Urinary bladder (tissue), 4 donors: ENCODE measurements at places on chromosomes 7 and 10. TPM values are rescaled to one million over a fixed set of nuclear protein-coding genes. Genes with fewer than 3 reads are reported as not detected.

PARD3 gene
- polyA plus RNA-seq, result 27.5 TPM

CDK14 gene
- 8.8 TPM for polyA plus RNA-seq

PPP1R3C gene
- polyA plus RNA-seq, result 24.5 TPM

IGFBP3 gene
- 183 TPM for polyA plus RNA-seq

TLL2 gene
- 0.22 TPM for polyA plus RNA-seq

CALML3 gene
- polyA plus RNA-seq, result not detected

DNAH11 gene
- 0.14 TPM for polyA plus RNA-seq

DNA sequence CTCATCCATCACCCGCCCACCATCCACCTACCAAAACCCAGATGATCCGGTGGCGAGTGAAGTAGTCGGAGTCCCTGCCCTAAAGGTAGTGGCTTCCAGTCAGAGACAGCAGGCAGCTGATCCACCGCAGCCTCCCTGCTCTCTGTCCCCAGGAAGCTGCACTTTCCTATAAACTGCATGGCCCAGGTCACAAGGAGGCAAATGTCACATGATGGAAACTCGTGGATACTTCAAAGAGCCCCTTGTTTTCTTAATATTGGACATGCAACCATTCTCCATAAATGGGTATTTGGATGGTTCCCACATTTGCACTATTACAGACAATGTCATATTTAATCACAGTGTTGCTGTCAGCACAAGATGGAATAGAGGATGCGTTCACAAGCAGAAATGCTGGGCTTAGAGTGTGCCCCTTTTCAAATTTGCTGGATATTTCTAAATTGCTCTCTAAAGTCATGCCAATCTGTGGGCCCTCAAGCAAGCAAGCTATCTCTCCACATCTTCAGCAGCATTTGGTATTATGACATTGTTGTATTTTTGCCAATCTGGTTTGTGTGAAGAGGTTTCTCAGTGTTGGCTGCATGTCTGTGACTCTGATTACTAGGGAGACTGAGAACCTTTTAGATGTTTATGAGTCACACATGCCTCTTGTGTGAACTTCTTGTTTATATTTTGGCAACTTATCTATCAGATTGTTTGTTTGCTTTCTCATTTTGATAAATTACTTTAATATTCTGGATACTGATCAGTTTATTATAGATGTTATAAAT is 822.0 kb downstream of the TNS3 start:
- DNase-seq, result no peak

DNA sequence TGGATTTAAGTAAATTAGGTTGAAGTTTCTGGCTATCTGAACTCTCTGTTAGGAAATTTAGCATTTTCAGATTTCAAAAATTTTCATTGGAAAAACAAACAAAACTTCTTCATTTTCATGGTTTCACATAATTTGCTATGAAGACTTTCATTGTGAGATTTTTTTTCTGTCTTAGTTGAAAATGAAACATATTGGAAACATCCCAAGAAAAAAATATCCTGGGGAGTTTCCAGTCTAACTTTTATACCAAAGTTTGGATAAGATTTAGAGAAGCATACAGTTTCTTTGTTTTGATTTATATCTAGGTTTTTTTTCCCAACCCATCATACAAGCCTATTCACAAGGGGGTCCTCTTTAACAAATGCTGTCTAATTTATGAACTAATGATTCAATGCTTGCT is 300.5 kb upstream of the SEMA3A start:
- no peak for DNase-seq

- DNase-seq, result no peak
Measured at GRCh38 chr10:11468126-11468742, 143.2 kb downstream of the USP6NL start.

DNA sequence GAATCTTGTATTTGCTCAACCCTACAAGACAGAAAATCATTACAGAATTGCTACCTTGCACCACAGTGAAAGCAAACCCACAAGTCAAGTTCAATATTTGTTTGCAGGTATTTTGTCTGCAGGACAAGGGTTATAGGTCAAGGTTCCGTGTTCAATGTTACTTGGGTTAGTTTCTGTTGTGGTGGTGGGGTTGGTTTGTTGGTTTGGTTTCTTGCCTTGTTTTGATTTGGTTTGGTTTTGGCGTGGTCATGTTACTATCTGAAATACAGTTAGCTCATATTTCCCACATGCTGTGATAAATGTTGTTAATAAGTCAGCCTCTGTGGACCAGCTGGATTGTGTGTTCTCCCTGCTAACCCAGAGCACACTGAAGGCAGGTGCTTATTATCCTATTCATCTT is 75.6 kb upstream of the INSIG1 start:
- DNase-seq, result no peak

DNA sequence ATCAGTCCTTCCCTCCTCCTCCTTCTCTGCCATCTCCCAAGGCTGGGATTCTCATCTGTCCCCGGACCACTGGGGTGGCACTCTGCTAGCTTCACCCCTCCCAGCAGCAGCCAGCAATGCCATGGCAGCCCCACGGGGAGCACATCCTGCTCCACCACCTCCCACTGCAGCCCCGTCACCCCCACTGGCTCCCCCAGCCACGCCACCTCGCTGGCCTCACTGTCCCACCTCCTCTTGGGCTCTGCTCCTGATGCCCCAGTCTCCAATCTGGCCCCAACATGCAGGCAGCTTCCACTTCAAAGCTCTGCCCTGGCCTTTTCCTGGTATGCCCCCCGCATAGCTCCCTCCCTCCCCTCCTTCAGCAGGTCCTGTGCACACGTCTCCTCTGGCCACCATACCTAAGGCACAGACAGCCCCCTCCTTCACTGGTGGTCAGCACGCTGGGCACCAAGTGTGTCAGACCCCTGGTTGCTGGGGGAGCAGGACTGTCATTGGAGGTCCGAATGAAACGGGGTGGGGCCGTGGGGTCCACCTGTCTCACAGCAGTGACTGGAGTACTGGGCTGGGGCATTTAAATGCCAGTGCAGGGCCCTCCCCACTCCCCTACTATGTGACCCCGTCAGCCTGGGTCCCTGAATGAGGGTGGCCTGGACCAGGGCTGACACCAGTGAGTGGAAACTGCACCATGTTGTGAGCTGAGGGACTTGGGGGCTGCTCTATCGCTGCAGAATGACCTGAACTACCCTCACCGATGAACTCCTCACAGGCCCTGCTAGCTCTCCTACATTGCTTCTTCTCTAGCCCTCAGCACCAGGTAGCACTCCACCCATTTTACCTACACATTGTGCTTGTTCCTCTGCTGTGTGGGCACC is 38.7 kb downstream of the RASGEF1A start:
- DNase-seq, result no peak

- DNase-seq, result no peak
Measured at GRCh38 chr10:22712956-22713852, 1.2 kb downstream of the PIP4K2A start.

GRCh38 chr7:43204081-43204480 is 91.6 kb downstream of the HECW1 start:
- DNase-seq, result no peak

DNA sequence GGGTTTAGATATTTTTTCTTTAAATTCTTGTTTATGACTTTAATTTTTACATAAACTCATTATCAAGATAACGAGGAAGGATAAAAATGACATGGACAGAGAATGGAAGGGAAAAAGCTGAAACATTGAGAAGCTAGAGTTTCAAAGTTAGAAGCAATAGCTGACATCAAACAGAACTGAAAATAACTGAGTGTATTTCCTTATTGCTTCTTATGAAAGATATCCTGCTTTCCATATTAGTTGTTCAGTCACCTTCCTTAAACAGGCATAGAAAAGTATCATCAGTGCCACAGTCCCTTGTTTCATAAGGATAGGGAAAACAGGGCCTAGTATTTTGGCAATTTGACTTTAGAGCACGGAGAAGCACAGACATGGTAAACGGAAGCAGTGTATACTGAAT is 460.5 kb upstream of the GHITM start:
- no peak for DNase-seq

GRCh38 chr7:105352018-105352612 is 36.6 kb downstream of the SRPK2 start:
- DNase-seq, result peak; percentile 21

DNA sequence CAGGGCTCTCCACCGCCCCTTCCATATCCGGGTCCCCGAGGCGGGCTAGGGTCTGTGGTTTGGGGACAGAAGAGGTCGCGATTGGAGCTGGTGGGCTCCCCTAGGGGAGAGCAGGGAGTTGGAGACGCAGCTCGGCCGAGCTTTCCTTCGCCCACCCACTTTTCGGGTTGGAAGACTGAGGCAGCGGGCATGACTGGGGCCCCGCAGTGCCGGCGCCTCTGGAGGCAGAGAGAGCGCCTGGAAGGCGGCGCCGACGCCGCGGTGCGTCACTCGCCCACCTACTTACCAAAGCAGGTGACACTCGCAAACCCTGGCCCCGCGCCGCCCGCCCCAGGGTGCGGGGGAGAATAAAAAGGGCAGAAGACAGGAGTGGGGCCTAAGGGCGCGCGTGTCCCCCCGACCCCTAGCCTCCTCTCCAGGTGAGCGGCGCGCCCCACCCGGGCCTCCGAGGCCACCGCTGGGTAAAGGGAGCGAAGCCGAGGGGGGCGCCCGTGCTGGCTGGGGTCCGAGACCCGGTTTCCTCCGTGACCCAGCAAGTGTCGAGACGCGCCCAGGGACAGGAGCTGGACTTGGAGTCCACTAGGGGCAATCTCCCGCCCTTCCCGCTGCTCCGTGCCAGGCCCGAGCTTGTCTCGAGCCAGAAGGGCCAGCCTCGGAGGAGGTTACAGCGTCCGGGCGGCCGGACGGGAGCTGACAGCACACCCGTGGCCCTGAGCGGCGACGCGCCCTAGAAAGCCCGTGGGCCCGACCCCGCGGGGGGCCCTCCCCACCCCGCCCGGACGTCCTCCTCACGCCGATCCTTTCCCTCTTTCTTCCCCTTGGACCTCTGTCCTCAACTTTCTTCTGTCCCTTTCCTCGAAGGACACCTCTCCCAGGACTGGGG is 34.4 kb upstream of the GRID1 start:
- no peak for DNase-seq

- no peak for DNase-seq
Measured at GRCh38 chr7:128115336-128115820, 84.1 kb upstream of the LRRC4 start.

GRCh38 chr7:39504963-39505362 is 61.2 kb upstream of the YAE1 start:
- no peak for DNase-seq

DNA sequence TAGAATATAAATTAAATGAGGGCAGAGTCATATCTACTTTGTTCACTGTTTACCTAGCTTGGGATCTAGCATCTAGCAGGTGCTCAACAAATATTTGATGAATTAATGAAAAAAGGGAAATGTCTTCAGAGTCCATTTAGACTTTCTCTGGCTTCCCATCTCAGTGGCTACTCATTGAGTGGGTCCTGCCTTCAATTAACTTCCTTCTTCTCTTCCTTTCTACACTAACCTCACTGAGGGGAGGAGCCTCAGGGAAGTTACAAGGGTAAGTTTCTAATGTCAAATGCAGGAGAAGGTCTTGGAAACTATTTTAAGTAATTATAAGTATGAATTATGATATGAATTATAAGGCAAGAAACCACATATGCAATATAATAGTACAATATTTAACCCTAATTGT is 28.2 kb upstream of the MPP7 start:
- no peak for DNase-seq

- DNase-seq, result no peak
Measured at GRCh38 chr7:1421020-1421790, 38.1 kb downstream of the MICALL2 start.

DNA sequence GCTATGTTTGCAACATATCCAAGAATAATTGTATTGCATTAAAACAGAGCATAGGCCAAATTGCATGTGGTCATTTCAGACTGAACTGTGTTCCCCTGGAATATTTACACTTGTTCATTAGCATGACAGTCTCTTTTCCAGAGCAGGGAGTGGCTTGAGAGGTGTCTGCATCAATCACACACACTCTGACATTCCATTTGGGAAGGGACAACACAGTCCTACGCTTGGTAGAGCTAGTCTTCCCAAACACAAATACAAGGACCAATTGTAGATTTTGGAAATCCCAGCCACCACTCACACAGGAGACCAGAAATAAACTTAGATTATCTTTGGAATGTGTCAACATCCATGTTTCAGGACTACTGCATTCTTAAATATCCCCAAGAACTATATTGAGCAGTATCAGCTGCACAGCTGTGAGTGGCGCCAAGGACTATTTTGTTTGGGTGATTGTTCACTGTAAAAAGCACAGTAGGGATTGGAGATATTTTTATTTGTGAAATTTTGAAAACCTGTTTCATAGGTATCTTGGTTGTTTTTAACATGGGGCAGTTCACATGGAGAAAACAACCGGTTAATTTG is 93.6 kb upstream of the PRR15 start:
- no peak for DNase-seq

DNA sequence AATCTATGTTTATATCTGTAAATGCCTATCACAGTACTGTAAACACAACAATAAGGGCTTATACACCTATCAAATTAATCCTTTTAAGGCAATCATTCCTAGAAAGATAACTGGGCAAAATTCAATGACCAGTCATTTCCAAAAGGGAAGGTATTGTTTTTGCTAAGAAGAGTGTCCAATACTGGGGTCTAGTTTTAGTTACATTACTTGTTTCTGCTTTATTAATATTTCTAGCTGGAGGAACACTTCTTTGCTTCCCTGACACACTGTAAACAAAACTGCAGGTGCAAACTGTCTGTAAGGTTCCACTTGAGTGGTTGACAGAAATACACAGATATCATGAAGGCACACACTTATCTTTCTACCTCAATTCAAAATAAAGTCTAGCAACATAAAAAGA is 84.2 kb upstream of the FAM133B start:
- DNase-seq, result no peak

GRCh38 chr7:22698767-22699166 is 28.2 kb upstream of the IL6 start:
- DNase-seq, result no peak

DNA sequence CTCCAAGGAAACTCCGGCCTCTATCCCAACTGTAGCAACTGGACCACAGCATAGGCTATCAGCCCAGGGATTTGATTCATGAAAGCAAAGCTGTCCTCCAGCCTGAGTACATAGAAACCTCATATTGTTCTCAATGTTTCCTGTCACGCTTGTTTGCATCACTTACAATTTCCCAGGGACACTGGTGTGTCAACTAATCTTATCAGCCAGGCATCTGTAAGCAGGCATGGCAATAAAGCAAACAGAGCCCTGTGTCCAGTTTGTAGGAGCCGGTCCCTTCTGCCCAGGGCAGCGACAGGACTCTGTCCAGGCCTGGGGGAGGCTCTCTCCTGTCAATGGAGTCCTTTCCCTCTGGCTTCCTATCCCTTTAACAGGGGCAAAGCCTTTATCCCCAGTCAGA is 23.0 kb upstream of the CDHR3 start:
- no peak for DNase-seq

- no peak for DNase-seq
Measured at GRCh38 chr7:104960741-104961448, 53.1 kb upstream of the KMT2E start.

- no peak for DNase-seq
Measured at GRCh38 chr7:139635526-139636302, 112.2 kb downstream of the CLEC2L start.
